GM23248 (cell line): ENCODE measurements at places on chromosomes 11 and 22. TPM values are rescaled to one million over a fixed set of nuclear protein-coding genes. Genes with fewer than 3 reads are reported as not detected.

DNA sequence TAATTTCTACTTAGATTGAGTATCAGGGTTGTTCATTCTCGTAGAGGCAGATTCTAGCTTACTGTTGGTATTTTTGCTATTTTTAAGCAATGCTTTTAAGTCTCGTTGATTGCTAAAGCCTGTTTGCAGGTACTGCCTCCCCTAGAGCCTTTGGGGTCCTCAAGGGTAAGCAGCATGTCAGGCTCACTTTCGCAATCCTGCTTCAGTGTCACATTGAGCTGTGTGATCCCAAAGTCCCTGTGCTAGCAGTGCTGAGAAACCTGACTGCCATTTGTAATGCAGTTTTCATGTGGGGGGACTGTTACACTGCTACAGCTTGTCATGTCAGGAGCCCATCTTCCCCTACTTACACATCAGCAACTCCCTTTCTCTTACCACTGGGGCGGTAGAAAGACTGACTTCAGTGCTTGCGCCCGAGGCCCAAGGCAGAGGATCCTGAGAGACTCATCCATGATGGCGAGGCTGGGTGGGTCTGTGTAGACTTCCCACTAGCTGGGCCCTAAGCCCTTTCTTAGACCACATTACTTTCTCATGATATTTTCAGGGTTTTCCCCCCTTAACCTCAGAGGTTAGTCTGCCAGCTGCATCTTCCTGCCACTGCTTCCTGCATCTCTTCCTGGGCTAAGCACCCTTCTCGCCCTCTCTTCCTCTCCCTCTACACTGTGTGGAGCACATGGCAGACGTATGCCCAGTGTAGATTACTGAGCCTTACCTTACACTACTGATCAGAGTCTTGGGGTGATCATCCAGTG is 40.8 kb upstream of the ST14 start:
- no peak for DNase-seq
- H3K27ac ChIP-seq, result no peak overlapping the region
- H3K4me3 ChIP-seq, result no peak overlapping the region
- H3K36me3 ChIP-seq, result peaks cover 17% of the 10 kb centered on the region

DNA sequence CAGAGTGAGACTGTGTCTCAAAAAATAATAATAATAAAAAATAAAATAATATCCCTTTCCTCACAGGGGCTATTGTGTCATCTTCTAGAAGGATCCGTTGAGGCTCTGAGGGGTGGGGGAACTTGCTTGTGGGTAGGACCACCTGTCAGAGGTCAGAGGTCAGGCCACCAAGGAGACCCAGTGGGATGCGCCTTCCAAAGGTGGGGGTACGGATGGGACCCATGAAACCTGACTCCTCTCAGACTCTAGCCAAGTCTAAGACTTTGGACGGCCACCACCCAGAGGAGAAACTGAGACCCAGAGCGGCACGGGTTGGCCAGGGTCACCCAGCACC is 367 bp upstream of the MMP11 start:
- H3K27me3 ChIP-seq, result no peaks in the 10 kb centered on the region
- H3K27ac ChIP-seq, result no peak overlapping the region
- no peaks in the 10 kb centered on the region; the same call in 1 of the 2 replicates for H3K4me1 ChIP-seq

DNA sequence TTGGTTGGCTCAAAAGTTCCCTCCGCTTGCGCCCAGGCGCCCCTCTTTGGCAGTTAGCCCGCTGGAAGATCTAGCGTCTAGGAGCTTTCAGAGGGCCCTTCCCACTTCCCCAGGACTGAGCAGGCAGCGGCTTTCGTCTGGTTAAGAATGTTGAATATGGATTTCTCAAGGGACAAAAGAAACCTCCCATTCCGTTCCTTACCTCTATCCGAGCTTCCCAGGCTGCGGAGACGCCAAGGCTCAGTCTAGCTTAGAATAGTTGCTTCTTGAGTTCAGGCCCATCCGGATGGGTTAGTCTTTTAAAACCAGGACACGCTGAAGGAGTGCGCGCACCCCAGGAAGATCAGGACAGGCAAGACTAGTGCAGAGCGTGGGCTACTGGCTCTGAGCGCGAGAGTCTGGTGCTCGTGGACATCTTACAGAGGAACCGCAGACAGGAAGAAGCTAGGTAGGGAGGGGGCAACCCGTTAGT is 1.6 kb downstream of the NELL1 start:
- no peak for DNase-seq
- peaks cover 45% of the 10 kb centered on the region for H3K27me3 ChIP-seq
- no peaks in the 10 kb centered on the region for H3K4me1 ChIP-seq

MMP20 gene
- total RNA-seq, result not detected in 2 replicates

GRCh38 chr22:20215742-20216141 is 52.4 kb downstream of the RTN4R start:
- no peak overlapping the region for H3K4me3 ChIP-seq
- H3K36me3 ChIP-seq, result no peaks in the 10 kb centered on the region
- H3K4me1 ChIP-seq, result no peaks in the 10 kb centered on the region
- peaks cover 5% of the 10 kb centered on the region for H3K27me3 ChIP-seq

SERPINH1 gene
- total RNA-seq, result 1,790 and 1,872 TPM in 2 replicates

WBP2NL gene
- 0.43 TPM in 1 of 2 replicates, not detected in the other for total RNA-seq

GRCh38 chr11:6201481-6201880 is 2.5 kb downstream of the OR52W1 start:
- DNase-seq, result peak; percentile 72
- no peak overlapping the region for H3K4me3 ChIP-seq
- H3K27ac ChIP-seq, result peak overlapping the region; percentile 29; the same call in 1 of the 2 replicates
- no peaks in the 10 kb centered on the region for H3K27me3 ChIP-seq
- H3K36me3 ChIP-seq, result no peaks in the 10 kb centered on the region
